WTC11 (cell line): ENCODE measurements at places on chromosomes 13 and 19. TPM values are rescaled to one million over a fixed set of nuclear protein-coding genes. Genes with fewer than 3 reads are reported as not detected.
A peak's percentile ranks its signal among the peaks of the same experiment; 100 is the strongest.

DNA sequence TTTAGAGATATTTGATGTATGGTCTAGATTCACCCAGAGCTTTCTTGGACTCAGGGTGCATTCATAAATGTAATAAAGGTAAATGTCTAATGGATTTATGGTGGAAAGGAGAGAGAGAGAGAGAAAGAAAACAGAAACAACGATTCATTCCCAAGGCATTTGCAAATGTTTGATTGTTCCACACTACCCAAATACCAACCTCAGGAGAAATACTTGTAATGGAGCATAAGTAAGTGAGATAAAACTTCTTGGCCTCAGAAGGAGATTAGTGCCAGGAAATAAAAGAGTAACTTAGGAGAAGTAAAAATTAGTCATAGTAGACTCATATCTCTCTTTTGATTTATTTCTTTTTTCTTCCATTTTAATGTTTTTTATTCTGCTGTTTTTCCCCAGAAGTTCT lies 40.6 kb upstream of the DGKH start:
- no peak for DNase-seq
- H3K4me3 ChIP-seq: no peak overlapping the region
- H3K27ac ChIP-seq: no peak overlapping the region
- H3K27me3 ChIP-seq: no peaks in the 10 kb centered on the region

GRCh38 chr13:68509734-68510621 lies 1279.8 kb upstream of the PCDH9 start:
- DNase-seq: no peak
- 0 out of 2 replicates have a peak, but pooled peaks cover 4% of the 10 kb centered on the region for H3K36me3 ChIP-seq
- H3K27ac ChIP-seq: no peak overlapping the region
- H3K4me3 ChIP-seq: no peak overlapping the region
- H3K27me3 ChIP-seq: no peaks in the 10 kb centered on the region

- no peak overlapping the region for H3K27ac ChIP-seq
- DNase-seq: no peak
- H3K27me3 ChIP-seq: peaks cover 27% of the 10 kb centered on the region
Observed at GRCh38 chr19:18414504-18415177, 4.6 kb upstream of the SSBP4 start.

DNA sequence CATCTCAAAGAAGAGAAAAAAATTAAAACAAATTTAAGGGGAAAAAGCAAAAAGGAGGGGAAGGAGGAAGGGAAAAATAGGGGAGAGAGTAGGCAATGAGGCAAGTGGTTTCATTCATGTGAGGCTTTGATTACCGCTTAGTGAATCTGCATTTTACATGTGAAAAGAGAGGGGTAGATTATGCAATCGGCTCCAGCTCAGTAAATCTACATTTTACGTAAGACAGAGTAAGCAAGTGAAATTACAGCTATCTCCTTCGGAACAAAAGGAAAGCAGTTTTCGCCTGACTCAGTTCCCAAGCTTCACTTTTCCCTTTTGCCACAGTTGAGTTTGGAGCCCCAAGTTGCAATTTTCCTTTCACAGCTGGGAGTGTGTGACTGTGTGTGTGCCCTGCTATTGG lies 16.0 kb upstream of the OLFM2 start:
- H3K27ac ChIP-seq: peak overlapping the region; percentile 97
- H3K36me3 ChIP-seq: no peaks in the 10 kb centered on the region
- H3K27me3 ChIP-seq: no peaks in the 10 kb centered on the region; the same call in 1 of the 2 replicates

DNA sequence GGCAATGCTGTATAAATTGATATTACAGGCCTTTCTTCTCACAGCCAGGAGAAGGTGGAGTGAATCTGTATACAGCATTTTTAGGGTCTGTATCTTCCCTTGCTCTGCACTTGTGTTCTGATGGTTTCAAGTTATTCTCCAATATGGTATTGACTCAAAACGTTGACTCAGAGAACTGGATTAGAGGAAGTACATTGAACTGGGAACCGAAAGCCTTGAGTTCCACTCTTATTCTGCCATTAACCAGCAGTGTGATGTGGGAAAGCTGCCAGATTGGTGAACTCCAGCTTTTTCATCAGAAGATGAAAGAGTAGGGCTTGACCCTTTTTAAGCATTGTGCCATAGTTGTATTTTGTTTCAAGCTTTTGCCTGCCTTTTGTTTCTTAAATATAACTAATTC lies 167.7 kb downstream of the SPRY2 start:
- peaks cover 5% of the 10 kb centered on the region for H3K4me1 ChIP-seq
- H3K27me3 ChIP-seq: no peaks in the 10 kb centered on the region
- DNase-seq: no peak

- peak overlapping the region; percentile 58 for H3K4me3 ChIP-seq
- H3K27ac ChIP-seq: peak overlapping the region; percentile 67
- no peak for DNase-seq
Observed at GRCh38 chr19:9622531-9622930, 1.5 kb upstream of the ZNF561 start.

- H3K4me3 ChIP-seq: no peak overlapping the region
- no peaks in the 10 kb centered on the region for H3K36me3 ChIP-seq
- DNase-seq: no peak
- peaks cover 19% of the 10 kb centered on the region for H3K4me1 ChIP-seq
Observed at GRCh38 chr19:52688335-52688734, 46.5 kb downstream of the ZNF611 start.

GRCh38 chr13:29597706-29598105 lies 2.2 kb upstream of the SLC7A1 start:
- no peak overlapping the region for H3K27ac ChIP-seq
- no peak for DNase-seq
- no peaks in the 10 kb centered on the region for H3K36me3 ChIP-seq
- H3K4me3 ChIP-seq: no peak overlapping the region
- peaks cover 12% of the 10 kb centered on the region for H3K27me3 ChIP-seq

DNA sequence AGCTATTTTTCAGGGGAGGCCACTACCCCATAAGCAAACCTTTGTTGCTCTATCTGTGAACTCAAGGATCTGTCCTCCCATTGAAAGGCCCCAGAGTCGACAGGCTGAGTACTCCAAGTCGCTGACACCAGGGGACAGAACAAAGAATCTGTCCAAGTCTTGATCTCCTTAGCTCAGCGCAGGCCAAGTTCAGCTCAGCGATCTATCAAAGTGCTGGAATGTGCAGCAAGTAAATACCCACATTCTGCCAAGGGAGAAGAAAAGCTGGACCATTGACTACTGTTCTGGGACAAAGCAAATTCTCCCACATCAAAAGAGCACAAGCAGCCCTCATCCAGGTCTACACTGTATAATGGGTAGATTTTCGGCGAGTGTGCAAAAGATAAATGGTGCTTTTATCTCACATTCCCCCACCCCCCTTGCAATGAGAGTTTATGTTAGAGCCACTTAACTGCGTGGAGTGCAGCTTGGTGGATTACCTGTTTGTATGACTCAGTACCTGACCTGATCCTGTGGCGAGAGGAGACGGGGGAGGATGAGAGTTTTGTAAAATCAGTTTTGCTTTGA lies 391.7 kb upstream of the SGCG start:
- H3K36me3 ChIP-seq: no peaks in the 10 kb centered on the region
- H3K27ac ChIP-seq: no peak overlapping the region
- H3K27me3 ChIP-seq: no peaks in the 10 kb centered on the region
- no peak overlapping the region for H3K4me3 ChIP-seq
- H3K4me1 ChIP-seq: peaks cover 15% of the 10 kb centered on the region

DNA sequence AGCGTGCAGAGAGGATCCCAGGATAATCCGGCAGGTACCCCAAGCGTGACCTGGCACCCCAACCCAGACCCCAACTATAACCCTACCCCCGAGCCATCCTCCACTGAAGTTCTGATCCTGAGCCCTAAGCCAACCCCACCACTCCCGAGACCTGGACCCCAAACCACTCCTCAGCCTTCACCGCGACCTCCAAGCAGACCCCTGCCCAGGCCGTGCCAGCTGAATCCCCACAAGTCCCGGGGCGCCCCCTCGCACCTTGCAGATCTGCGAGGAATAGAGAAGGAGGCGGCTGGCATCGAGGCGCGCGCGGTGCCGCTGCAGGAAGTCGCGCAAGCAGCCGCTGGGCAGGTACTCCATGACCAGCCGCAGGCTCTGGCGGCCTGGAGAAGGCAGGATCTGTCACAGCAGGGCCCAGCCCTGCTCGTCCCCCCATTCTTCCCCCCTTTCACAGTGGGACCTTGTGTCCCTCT lies 10.1 kb upstream of the INSL3 start:
- DNase-seq: peak; percentile 32
- H3K4me3 ChIP-seq: peak overlapping the region; percentile 79
- peaks cover 21% of the 10 kb centered on the region for H3K27me3 ChIP-seq
- H3K4me1 ChIP-seq: peaks cover 26% of the 10 kb centered on the region

DNA sequence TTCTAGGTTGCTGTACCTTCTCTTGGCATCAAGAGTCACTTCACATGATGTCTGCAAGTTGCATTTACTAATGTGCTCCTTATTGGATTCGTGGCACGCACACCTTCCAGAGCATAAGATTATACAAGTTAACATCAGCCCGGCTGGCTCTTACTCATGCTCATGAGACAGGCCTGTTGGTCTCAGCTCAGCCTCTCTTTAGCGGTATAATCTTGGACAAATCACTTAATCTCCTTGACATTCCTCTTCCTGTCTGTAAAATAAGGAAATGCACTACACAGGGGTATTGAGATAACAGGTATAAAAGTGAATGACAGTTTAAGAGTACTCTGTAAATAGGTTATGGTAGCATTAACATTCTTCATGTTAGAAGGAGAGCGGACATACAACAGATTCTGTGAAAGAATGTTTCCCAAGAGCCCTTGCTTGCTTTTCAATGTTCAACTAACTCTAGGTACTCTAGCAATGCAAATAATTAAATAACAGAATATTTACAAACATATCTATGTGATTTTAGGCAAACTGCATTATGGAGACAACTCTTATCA lies 181.1 kb downstream of the FGF14 start:
- H3K4me3 ChIP-seq: no peak overlapping the region
- no peaks in the 10 kb centered on the region for H3K36me3 ChIP-seq
- H3K27ac ChIP-seq: no peak overlapping the region; the same call in 1 of the 2 replicates
- H3K4me1 ChIP-seq: no peaks in the 10 kb centered on the region; the same call in 1 of the 2 replicates
- no peaks in the 10 kb centered on the region for H3K27me3 ChIP-seq
- DNase-seq: no peak

DNA sequence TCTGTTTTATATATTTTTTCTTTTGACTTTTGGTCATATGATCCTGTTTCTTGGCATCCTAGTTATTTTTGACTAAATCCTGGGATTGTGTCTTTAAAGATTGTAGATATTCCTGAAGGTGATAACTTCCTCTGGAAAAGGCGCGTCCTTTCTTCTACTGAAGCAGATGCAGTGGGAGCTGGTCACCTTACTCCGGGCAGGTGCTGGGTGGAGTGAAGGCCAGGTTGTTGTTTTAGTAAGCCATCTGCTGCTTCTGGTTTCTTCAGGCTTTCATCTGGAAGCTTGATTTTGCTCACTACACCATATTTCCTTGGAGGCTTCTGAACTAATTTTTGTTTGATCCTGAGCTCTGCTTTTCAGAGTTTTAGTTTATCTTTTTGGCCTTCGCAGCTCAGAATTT lies 21.5 kb downstream of the URI1 start:
- H3K36me3 ChIP-seq: no peaks in the 10 kb centered on the region
- H3K27me3 ChIP-seq: no peaks in the 10 kb centered on the region
- no peak overlapping the region for H3K4me3 ChIP-seq
- peak overlapping the region; percentile 73; the same call in 1 of the 2 replicates for H3K27ac ChIP-seq

DNA sequence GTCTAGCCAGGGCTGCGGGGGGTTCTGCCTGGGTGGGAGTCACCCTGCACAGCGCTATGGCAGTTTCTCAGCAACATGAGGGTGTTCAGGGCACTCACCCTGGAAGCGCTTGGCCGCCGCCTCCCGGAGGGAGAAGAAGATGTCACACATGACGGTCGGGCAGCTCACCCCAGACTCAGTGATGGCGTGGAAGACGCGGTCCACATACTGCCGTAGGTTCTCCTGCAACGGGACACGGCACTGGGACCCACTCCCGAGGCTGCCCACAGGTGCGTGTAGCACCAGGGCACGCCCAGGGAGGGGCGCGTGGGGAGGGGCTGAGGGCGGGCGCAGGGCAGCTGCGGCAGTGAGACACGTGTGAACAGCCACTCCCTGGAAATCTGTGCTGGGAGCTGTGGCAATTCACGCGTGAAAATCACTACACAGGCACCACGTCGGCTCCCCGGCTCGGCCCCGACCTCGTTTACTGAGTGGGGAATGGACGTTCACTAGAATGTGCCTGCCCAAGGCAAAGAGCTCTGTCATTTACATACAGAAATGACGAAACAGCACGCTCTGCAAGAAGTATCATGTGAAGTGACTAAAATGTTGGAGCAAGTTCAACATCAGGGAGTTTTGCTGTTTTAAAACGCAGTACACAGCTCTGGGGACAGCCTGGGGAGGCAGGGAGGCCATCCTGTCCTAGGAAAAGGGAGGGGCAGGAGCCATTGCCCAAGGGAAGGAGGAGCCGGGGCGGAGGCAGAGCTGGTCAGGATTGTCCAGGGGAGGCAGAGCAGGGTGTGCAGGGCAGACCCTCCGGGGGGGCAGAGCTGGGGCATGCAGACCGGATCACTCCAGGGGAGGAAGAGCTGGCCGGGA lies 41.5 kb upstream of the C13orf46 start:
- H3K27me3 ChIP-seq: no peaks in the 10 kb centered on the region
- H3K27ac ChIP-seq: peak overlapping the region; percentile 85
- no peak overlapping the region for H3K4me3 ChIP-seq
- peaks cover 3% of the 10 kb centered on the region for H3K36me3 ChIP-seq

GRCh38 chr13:79491715-79492114 lies 10.8 kb downstream of the NDFIP2 start:
- DNase-seq: no peak
- no peak overlapping the region for H3K4me3 ChIP-seq
- no peak overlapping the region; the same call in 1 of the 2 replicates for H3K27ac ChIP-seq
- H3K36me3 ChIP-seq: no peaks in the 10 kb centered on the region
- no peaks in the 10 kb centered on the region for H3K27me3 ChIP-seq
- H3K4me1 ChIP-seq: peaks cover 47% of the 10 kb centered on the region

DNA sequence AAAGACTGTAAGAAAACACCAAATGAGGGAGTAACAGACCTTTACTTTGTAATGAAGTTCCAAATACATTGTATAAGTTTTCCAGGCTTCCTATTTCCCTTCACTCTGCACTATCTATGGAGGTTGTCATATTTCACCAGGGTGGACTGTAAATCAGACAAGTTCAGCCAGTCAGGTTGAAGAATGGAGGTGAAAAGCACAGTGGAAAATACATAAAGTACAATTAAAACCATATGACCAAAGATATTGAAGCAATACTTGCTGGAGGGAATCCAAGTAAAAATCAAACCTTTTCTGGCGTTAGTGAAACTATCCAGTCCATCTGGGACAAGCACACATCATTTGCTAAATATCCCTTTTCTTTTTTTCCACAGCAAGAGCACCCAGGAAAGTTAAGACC lies 3.2 kb downstream of the LHFPL6 start:
- peaks cover 15% of the 10 kb centered on the region for H3K4me1 ChIP-seq
- DNase-seq: no peak
- H3K27ac ChIP-seq: no peak overlapping the region
- H3K4me3 ChIP-seq: no peak overlapping the region
- no peaks in the 10 kb centered on the region for H3K36me3 ChIP-seq

- DNase-seq: peak; percentile 29
- no peak overlapping the region for H3K27ac ChIP-seq
- peaks cover 8% of the 10 kb centered on the region for H3K4me1 ChIP-seq
- H3K36me3 ChIP-seq: no peaks in the 10 kb centered on the region
Observed at GRCh38 chr13:31051999-31052398, 109.7 kb downstream of the HSPH1 start.

GRCh38 chr19:38306236-38306635 lies 2.2 kb downstream of the C19orf33 start:
- H3K4me1 ChIP-seq: peaks cover 11% of the 10 kb centered on the region
- H3K4me3 ChIP-seq: no peak overlapping the region
- H3K27ac ChIP-seq: no peak overlapping the region
- no peak for DNase-seq

Gene TFDP1
- total RNA-seq: 52.6 to 61.2 TPM (median 54.1 TPM) in 3 replicates

Gene BRME1
- total RNA-seq: 5.0 to 7.2 TPM (median 6.4 TPM) in 3 replicates

Gene SERPINE3
- total RNA-seq: 0.16 to 0.64 TPM (median 0.59 TPM) in 3 replicates

Gene CEACAM21
- 0.35 to 0.55 TPM in 2 of 3 replicates, not detected in the other for total RNA-seq

Gene KDELR1
- total RNA-seq: 207 to 226 TPM (median 223 TPM) in 3 replicates

Gene NFIC
- 3.5 to 4.4 TPM (median 4.0 TPM) in 3 replicates for total RNA-seq

Gene VSTM1
- total RNA-seq: not detected in 3 replicates

Gene ZNF66
- 34.1 to 41.6 TPM (median 34.8 TPM) in 3 replicates for total RNA-seq

Gene CACNG7
- total RNA-seq: 33.3 to 44.1 TPM (median 43.2 TPM) in 3 replicates
